ENCODE measurements at places on chromosomes 7 and 10.

DNA sequence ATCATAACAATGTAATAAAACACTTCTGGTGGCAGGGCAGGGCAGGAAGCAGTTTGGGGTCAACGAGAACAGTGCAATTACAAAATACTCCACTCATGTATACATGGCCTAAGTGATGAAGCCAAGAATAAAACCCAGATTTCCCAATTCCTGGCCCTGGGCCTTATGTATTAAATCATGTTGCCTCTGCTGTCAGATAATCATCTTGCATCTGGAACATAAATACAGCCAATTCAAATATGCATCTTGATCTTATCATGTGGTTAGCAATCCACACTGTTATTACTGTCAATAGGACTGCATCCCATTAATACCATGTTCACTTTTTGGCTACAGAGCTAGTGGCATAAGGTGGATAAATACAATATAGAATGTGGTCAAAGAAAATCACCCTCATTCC is 186.5 kb upstream of the SLC25A13 start:
- no peaks in the 10 kb centered on the region for H3K36me3 ChIP-seq
- no peak overlapping the region for H3K27ac ChIP-seq
- no peak for DNase-seq
- H3K4me1 ChIP-seq, result no peaks in the 10 kb centered on the region
- H3K27me3 ChIP-seq, result no peaks in the 10 kb centered on the region

DNA sequence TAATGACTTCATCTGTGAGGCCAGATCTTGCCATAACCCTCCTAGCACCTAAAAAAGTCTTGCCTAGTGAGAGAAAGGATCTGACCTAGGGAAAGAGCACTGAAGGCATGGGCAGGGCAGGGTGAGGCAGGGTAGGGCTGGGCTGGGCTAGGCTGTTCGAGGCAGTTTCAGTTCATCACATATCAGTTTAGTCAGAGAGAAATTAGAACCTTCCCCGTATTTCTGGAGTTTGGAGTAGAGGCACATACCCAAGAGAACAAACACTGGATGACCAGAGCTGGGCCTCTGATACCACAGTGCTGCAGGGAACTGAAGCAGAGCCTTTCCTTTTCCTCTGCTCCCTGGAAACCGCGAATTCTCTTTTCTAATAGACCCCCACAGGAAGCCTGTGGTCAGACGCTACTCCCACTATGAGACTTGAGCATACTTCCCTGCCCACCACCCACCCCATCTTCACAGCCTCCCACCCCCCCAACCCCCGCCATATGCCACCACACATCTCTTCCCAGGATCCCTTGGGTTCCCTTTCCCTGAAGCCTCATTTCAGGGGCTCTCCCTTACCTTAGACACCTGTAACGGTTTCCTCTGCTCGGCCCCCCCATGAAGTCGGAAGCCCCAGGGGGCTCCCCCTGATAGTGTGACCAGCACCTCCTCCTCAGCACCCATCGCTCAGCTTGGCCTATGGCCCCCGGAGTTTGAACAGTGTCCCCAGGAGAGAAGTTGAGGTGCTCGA is 406 bp downstream of the SYNPO2L start:
- no peak for DNase-seq
- H3K4me1 ChIP-seq, result peaks cover 4% of the 10 kb centered on the region
- H3K4me3 ChIP-seq, result no peak overlapping the region
- H3K27me3 ChIP-seq, result no peaks in the 10 kb centered on the region
- H3K36me3 ChIP-seq, result no peaks in the 10 kb centered on the region

GRCh38 chr7:30140456-30140855 is 5.7 kb downstream of the MTURN start:
- H3K27me3 ChIP-seq, result peaks cover 6% of the 10 kb centered on the region
- no peak overlapping the region for H3K27ac ChIP-seq
- H3K4me1 ChIP-seq, result peaks cover 3% of the 10 kb centered on the region
- H3K4me3 ChIP-seq, result no peak overlapping the region

DNA sequence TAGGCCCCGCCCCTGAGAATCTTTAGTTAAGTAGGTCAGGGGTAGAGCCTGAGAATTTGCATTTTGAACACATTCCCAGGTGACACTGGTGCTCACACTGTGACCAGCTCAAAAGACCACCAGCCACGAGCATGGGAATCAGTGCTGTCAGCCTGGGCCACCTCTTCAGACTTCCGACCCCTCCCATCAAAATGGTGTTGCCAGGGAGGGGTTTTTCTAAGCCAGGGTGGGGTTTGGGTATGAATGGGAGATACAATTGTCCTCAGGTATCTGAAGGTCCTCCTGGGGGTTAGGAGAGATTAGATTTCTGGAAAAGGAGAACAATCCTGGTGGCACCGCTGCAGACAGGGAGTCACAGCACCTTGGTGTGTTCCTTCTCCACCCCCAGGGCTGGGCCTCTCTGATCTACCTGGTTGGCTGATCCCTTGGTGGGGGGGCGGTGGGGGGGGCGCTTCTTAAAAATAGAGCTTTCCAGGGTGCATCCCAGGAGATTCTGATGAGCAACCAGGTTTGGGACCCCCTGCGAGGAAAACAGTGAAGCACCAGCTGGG is 111.5 kb upstream of the ANLN start:
- H3K4me3 ChIP-seq, result no peak overlapping the region
- no peak overlapping the region for H3K27ac ChIP-seq
- no peaks in the 10 kb centered on the region for H3K36me3 ChIP-seq
- peaks cover 24% of the 10 kb centered on the region for H3K4me1 ChIP-seq
- no peaks in the 10 kb centered on the region for H3K27me3 ChIP-seq
- DNase-seq, result no peak

- H3K4me3 ChIP-seq, result no peak overlapping the region
- peaks cover 11% of the 10 kb centered on the region for H3K4me1 ChIP-seq
- peaks cover 63% of the 10 kb centered on the region for H3K36me3 ChIP-seq
Observed at GRCh38 chr7:155495440-155496248, 37.7 kb downstream of the EN2 start.

GRCh38 chr10:20874261-20874660 is 22.9 kb downstream of the NEBL start:
- H3K27ac ChIP-seq, result no peak overlapping the region
- no peaks in the 10 kb centered on the region for H3K36me3 ChIP-seq
- H3K27me3 ChIP-seq, result no peaks in the 10 kb centered on the region
- H3K4me1 ChIP-seq, result peaks cover 2% of the 10 kb centered on the region
- DNase-seq, result no peak

- H3K27ac ChIP-seq, result no peak overlapping the region
- H3K4me1 ChIP-seq, result no peaks in the 10 kb centered on the region
- H3K27me3 ChIP-seq, result no peaks in the 10 kb centered on the region
- DNase-seq, result no peak
- H3K4me3 ChIP-seq, result no peak overlapping the region
Observed at GRCh38 chr7:36021367-36021766, 131.7 kb upstream of the EEPD1 start.

DNA sequence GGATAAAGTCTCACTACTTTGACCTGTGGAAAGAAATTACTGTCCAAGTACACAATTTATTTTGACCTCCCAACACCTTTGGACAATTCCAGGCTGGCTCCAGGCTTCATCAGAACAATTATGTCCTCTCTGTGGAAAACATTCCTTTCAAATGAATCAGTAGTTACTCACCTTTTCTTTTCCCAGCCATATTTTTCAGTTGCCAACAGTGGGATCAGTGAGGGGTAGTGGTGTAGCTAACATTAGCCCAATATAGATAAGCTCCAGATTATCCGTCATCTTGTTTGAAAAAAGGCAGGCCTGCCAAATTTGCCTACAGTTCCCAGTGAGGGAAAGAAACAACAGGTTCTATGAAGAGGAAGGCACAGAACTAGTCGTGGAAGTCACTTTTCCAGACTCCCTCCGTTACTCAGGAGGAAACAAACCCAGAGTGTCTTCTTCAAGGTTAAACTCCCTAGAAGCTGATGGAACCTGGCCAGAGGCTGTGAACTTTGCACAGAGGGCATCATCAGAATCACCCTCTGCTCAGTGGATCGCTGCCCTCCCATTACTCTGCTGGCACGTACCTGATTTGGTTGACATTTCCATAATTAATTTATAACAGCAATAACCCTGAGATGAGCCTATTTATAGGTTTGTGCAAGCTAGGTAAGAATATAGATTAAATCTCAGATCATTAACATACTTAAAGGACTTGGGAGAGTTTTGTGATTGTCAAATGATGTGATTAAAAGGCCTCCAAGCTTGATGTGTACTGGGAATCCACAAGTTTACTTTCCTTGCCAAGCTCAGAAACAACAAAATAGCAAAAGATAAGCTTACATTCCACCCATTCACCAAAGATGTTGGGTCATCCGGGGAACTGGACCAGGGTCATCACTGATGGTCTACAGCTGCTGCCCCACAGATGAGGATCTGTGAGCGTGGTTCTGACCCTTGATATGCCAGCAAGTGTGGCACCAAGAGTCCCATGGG is 654.6 kb upstream of the GALNT17 start:
- H3K4me1 ChIP-seq, result no peaks in the 10 kb centered on the region
- no peaks in the 10 kb centered on the region for H3K36me3 ChIP-seq
- H3K27ac ChIP-seq, result no peak overlapping the region
- no peak for DNase-seq
- no peak overlapping the region for H3K4me3 ChIP-seq

DNA sequence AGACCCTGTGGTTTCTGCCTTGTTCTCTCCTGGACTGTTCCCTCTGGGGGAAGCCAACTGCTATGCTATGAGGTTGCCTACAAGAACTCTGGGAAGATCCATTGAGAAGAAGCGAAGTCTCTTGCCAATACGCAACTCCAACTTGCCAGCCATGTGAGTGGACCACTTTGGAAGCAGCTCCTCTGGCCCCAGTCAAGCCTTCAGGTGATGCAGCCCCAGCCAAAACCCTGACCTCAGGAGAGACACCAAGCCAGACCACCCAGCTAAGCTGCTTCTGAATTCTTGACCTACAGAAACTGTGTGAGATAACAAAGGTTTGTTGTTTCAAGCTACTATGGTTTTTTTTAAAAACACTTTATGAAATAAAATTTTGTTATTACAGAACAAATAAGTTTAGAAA is 20.2 kb upstream of the MYL7 start:
- no peaks in the 10 kb centered on the region for H3K27me3 ChIP-seq
- no peaks in the 10 kb centered on the region for H3K36me3 ChIP-seq
- no peak overlapping the region for H3K27ac ChIP-seq
- no peaks in the 10 kb centered on the region for H3K4me1 ChIP-seq

DNA sequence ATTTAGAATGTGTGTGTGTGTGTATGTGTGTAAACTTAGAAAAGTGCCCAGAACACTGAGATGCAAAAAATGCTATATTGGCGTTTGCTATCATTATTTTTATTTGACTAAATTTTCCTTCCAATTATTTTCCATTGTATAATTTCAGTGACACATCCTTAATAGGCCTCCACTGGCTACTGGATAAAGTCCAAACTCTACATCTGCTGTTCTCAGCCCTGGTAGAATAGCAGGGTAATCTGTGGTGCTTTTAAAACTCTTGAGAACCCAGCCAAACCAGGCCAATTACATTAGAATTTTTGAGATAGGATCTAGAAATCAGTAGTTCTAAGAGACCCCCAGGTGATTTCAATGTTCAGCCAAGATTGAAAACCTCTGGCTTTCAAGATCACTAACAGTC is 66.4 kb downstream of the ZNF503 start:
- no peak for DNase-seq
- H3K4me1 ChIP-seq, result no peaks in the 10 kb centered on the region
- no peak overlapping the region for H3K27ac ChIP-seq
- no peak overlapping the region for H3K4me3 ChIP-seq
- H3K36me3 ChIP-seq, result no peaks in the 10 kb centered on the region

DNA sequence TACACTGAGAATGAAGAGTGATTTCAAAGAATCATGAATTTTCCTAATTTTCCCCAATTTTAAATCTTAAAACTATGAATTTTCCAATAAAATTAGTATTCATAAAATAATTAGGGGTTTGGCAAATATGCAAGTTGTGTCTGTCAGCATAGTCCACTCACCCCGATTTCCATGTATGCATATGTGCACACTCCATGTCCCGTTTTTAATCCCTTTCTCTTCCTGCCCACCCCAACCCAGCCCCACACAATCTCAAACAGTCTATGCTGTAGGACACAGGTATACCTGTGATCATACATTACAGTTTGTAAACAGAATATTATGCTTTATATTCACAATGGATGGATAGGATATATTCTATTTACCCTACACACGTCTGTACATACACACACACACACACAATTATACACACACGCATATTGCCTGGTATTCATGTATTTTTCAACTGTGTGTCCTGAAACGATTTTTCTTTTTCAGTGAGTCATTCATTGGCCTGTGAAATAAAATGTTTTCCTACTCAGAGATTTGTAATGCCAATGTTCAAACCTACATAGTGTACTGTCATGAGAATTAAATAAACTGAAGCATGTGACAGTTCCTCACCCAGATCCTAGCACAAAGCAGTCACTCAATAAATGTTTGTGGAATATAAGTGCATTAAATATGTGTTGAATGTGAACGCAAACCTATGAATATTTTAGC is 144.3 kb downstream of the PDE1C start:
- H3K4me3 ChIP-seq, result no peak overlapping the region
- H3K27me3 ChIP-seq, result no peaks in the 10 kb centered on the region
- no peak overlapping the region for H3K27ac ChIP-seq
- H3K36me3 ChIP-seq, result no peaks in the 10 kb centered on the region

- H3K27me3 ChIP-seq, result no peaks in the 10 kb centered on the region
- peaks cover 17% of the 10 kb centered on the region for H3K36me3 ChIP-seq
- DNase-seq, result no peak
Observed at GRCh38 chr10:101941871-101942270, 98.3 kb upstream of the KCNIP2 start.

DNA sequence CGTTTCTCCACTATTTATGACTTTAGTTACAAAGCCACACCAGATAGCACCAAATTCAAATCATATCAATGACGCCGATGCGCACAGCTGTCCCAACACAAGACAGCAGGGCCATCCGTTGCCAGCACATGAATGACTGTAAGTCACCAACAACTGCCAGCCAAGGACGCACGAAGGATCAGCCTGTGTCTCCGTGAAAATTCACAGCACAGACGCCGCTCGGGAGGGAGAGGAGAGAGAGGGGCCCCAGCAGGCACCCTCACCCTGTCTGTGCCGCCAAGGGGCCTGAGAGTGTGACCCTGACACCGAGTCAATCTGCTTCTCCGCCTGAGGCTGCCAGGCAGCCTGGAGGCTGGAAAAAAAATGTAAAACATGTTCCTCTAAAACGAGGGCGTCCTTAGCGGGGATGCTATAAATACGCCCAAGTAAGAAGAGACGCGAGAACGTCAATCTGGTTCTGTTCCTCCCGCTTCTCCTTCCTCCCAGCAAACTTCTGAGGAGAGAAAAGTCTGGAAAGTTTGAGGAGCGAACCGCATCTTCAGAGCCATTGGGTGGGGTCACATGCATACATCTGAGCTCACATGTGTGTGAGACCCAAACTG is 111.2 kb downstream of the PTPRN2 start:
- no peak overlapping the region for H3K4me3 ChIP-seq
- H3K4me1 ChIP-seq, result peaks cover 2% of the 10 kb centered on the region
- H3K36me3 ChIP-seq, result no peaks in the 10 kb centered on the region
- H3K27ac ChIP-seq, result no peak overlapping the region
- no peak for DNase-seq

DNA sequence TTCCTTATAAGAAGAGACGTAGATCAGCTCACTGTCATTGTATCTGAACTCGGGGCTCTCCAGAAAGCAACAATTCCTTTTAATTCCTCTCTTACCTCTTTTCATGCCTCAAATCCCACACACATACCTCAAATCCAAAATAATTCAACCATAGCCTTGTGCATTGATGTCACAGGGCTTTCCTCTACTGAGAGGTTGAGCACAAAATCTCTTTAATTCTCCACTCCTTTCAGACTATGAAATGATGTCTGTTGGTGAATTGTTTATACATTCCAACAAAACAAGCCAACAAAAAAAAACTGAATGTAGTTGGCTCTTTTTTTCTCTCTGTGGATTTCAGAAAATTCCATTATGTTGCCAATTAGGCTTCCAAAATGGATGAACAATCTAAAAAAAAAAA is 53.2 kb downstream of the BPGM start:
- H3K4me3 ChIP-seq, result no peak overlapping the region
- H3K27me3 ChIP-seq, result no peaks in the 10 kb centered on the region
- DNase-seq, result no peak
- H3K27ac ChIP-seq, result no peak overlapping the region
- H3K36me3 ChIP-seq, result no peaks in the 10 kb centered on the region
